ENCODE measurements at places on chromosomes 4 and X. TPM values are rescaled to one million over a fixed set of nuclear protein-coding genes. Genes with fewer than 3 reads are reported as not detected.
A peak's percentile ranks its signal among the peaks of the same experiment; 100 is the strongest.

DNA sequence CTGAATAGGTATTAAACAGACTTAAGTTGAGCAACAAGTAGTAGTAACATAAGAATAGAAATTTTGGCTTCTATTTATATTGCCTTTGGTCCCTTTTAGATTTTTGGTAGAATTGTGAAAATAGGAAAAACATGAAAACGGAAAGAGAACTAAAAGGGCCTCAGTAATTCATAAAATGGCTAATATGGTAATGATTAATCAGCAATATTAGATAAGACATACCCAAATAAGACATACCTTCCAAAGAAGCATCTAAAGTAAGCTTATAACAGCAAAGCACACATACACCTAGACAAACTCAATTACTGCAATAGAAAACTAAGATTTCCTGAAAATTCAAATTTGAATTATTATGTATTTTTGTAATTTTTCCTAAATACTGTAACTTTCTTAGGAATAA is 46.4 kb downstream of the CHIC2 start:
- DNase-seq: no peak

DNA sequence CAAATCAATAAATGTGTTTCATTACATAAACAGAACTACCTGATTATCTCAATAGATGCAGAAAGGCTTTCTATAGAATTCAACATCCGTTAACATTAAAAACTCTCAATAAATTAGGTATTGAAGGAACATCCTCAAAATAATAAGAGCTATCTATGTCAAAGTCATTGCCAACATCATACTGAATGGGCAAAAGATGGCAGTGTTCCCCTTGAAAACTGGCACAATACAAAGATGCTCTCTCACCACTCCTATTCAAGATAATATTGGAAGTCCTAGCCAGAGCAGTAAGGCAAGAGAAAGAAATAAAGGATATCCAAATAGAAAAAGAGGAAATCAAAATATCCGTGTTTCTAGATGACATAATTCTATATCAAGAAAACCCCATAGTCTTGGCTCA is 466.4 kb downstream of the MAGEE1 start:
- DNase-seq: no peak

- no peak for DNase-seq
These were observed 703.3 kb upstream of the FRG1 start for GRCh38 chr4:189237340-189237739.

NPY5R gene
- 0.54 TPM for total RNA-seq

DNA sequence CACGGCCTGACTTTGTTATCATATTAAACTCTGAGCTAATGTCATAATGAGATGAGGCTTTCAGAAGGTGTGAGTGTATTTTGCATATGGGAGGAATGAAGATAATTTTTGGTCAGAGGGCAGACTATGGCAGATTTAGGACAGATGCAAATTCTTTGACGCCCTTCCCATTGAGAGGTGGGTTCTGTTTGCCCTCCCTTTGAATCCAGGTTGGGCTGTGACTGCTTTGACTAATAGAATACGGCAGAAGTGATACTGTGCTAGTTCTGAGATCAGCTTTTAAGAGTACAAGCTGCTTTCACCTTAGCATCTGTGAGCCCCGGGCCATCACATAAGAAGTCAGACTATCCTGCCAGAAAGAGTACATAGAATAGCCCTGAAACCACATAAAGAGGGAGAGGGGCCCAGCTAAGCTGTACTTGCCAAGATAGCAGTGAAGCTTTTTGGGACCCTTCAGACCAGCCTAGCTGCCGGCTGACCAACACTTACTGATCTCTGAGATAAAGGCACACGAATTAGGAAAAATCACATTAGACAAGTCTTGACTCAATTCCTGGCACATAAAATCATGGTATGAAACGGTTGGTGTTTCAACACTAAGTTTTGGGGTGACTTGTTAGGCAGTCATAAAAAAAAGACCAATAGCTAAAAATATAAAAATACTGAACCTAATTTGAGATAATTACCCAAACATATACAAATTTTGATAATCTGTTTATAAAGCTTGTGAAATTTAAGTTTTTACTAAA is 166.7 kb upstream of the SH3RF1 start:
- no peak for DNase-seq

DNA sequence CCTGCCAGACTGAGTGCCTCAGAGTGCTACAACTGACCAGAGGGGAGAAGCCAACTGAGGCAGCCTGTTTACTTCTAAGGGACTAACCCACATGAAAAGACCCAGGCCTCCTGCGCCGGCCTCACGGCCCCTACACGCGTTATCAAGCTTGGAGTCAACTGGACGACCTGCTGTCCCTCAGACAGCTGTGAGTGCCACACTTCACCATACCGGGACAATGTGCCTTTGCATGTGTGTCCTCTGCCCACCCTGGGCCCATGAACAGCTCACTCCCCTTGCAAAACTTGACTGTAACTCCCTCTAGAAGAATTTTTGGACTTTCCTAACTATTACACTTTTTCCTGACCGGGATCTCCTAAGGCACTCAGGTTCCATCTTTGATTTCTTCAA is 1.8 kb downstream of the NOP14 start:
- no peak for DNase-seq

GRCh38 chr4:7073526-7074390 is 5.9 kb upstream of the GRPEL1 start:
- peak; percentile 17 for DNase-seq

SLC16A2 gene
- total RNA-seq: 10.1 TPM

GRCh38 chr4:1218634-1219565 is 30.0 kb downstream of the CTBP1 start:
- DNase-seq: peak; percentile 31

DNA sequence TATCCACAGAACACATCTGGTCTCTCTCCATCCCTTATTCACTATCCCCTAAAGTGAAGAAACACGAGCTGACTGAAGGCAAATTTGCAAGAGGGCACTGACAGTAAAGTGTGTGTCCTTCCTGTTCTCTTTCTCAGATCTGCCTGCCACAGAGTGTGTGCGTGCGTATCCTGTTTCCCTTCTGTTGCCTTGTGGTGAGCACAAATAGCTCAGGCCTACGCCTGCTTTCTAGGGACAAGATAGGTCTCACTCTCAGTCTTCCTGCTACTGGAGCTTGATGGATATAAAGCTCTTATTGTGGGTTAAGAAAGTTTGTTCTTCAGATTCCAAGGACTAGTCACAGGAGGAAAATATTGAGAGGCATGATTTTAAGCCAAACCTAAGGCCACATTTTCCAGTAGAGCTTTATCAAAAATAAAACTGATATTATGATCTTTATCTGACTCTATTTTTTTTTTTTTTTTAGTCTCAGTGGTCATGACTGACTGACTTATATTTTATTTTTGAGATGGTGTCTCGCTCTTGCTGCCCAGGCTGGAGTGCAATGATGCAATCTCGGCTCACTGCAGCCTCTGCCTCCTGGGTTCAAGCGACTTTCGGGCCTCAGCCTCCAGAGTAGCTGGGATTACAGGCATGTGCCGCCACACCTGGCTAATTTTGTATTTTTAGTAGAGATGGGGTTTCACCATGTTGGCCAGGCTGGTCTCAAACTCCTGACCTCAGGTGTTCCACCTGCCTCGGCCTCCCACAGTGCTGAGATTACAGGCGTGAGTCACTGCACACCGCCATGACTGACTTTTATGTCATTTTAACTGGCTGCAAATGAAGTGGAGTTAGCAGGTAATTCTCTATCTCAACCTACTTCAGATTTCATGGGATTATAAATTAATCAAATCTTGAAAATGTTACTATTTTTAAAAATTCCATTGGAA is 140.3 kb upstream of the SH3RF1 start:
- no peak for DNase-seq

DNA sequence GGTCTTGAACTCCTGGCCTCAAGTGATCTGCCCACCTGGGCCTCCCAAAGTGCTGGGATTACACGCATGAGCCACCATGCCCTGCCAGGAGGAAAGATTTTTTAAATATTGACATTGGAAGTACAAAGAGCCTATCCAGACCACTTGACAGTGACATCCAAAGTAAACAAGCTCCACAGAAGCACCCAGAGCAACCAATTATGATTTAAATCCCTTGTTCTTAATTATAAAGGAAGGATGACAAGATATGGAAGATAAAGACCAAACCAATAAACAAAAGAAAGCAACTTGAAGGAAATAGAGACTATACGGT is 27.7 kb upstream of the RPL34 start:
- no peak for DNase-seq

DNA sequence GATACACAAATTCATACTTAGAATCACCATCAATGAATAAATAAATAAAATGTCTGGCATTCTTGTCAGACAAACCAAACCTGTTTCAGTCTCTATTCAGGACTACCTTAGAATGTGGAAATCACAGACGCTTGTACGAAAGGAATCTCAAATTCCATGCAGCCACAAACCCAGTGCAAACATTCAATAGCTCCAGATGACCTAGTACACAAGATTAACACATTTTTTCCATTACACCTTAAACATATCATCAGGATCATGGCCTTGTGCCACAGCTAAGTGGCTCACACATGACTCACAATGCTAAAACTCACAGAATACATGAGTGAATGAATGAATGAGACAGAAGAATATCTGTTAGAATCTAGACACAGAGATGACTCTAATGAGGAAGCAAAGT is 134.2 kb downstream of the PWWP3B start:
- peak; percentile 1 for DNase-seq

DNA sequence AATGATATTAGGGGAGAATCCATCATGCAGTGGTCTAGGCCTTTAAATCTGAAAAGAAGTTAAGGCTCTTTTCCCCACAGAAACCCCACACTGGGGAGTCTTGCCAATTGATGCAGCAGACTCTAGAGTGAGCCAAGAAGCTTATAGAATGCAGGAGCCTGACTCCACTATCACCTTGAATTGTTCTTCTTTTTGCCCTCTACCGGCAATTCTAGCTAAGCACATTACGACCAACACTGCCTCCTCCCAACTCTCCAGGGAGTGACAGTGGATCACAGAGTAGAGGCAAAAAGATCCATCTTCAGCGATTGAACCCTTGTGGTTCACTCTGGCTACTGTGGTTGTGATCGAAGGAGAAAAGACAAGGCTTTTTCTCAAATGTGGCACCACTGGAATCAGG is 331.5 kb downstream of the NKX6-1 start:
- DNase-seq: no peak

GRCh38 chrX:40078489-40079227 is 19.1 kb downstream of the BCOR start:
- no peak for DNase-seq

RHOXF1 gene
- not detected for total RNA-seq

DNA sequence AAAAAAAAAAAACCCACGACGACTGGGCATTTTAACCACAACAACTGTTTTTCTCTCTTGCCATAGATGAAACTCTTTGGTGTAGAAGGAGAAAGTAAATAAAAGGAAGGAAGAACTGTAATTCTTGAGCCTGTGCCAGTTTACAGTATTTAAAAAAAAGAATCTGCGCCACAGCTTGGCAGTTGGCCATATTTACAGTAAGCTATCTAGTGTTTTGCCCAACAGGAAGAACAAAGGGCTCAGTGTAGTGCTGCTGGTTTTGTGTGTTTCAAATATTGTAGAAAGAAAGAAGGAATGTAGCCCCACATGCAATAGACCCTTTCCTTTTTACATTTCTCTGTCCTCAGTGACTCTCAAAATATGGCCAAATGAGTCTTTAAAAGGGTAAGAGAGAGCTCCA is 66.1 kb downstream of the NR3C2 start:
- peak; percentile 18 for DNase-seq

STOX2 gene
- total RNA-seq: 27.3 TPM

DNA sequence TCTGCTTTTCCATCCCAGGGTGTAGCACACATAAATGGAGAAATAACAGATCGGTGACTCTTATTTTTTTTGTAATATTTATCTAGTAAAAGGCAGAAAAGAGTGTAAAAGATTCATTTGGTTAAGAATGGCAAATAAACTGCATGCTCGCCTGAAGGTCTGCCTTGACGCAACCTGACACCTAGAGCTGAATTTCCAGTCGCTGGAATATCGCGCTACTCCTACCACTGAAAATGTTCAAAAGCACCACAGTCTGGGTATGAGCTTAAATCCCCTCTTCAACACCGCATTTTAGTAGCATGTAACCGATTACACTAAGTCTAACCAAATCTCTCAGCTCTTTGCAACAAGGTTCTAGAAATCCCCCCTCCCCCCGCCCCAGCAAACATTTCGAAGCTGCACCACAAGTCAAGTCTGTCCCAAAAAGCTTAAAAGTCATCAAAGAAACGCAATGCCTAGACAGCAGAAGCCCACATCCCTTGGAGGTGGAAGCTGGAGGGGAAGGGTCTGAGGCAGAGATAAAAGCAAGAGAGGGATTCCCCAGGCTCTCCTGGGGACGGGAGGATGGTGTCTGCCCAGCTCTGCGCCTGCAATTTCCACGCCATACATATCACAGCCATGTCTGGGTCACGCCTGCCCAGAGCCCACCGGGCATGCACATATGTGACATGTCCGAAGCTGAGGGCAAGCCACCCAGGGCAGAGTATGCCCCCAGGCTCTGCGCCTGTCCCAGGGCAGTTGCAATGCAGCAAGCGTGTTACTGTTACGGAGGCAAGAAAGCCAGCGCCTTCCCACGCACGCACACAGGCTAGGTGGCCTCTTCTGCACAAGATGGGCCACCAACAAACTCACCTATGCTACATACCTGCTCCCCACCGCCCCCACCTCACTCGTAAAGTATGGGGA is 1.4 kb downstream of the FGF13 start:
- peak; percentile 4 for DNase-seq

CCDC158 gene
- total RNA-seq: 3.2 TPM

- DNase-seq: no peak
These were observed 248.5 kb upstream of the CXXC4 start for GRCh38 chr4:104743215-104743653.

DNA sequence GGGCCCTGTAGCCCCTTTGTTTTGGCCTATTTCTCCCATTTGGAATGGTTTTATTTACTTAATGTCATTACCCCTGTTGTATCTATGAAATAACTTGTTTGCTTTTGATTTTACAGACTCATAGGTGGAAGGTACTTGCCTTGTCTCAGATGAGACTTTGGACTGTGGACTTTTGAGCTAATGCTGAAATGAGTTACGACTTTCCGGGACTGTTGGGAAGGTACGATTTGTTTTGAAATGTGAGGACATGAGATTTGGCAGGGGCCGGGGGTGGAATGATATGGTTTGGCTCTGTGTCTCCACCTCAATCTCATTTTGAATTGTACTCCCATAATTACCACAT is 39.4 kb downstream of the NLRP2B start:
- DNase-seq: no peak

DNA sequence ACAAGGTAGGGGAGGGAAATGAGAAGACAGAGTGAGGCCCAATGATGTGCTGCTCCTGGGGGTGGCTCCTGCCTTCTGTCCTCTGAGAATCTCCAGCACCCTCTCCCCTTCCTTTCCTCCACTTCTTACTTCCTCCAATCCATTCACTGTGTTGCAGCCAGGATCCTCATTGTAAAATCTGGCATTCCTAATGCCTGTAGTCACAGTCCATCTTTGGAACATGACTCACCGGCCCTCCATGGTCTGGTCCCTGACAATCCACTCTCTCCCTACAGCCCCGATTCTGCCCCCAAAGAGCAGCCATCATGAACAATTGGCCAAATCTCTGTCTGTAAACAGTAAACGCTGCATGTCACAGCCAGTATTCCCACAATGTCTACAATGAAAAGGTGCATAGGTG is 72.9 kb downstream of the CLNK start:
- no peak for DNase-seq

DNA sequence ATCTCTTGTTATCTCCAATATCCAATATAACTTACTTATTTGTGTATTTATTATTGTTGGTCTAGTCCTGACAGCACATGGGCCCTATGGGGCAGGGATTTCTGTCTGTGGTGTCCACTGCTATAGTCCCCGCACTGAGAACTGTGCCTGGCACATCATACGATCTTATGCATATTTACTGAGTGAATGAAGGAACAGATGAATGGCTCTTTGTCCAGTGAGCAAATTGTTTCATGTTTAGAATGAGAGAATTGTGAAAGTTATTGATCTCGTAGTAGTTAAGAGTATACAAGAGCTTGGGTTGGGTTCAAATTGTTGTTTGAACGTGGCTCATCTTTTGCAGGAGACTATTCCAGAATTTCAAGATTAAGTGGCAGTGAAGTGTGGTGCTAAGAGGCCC is 96.1 kb upstream of the SLC34A2 start:
- DNase-seq: no peak
